ENCODE measurements at places on chromosomes 3 and 15.

GRCh38 chr3:196189566-196190347 is 21.4 kb downstream of the ZDHHC19 start:
- no peak for DNase-seq

DNA sequence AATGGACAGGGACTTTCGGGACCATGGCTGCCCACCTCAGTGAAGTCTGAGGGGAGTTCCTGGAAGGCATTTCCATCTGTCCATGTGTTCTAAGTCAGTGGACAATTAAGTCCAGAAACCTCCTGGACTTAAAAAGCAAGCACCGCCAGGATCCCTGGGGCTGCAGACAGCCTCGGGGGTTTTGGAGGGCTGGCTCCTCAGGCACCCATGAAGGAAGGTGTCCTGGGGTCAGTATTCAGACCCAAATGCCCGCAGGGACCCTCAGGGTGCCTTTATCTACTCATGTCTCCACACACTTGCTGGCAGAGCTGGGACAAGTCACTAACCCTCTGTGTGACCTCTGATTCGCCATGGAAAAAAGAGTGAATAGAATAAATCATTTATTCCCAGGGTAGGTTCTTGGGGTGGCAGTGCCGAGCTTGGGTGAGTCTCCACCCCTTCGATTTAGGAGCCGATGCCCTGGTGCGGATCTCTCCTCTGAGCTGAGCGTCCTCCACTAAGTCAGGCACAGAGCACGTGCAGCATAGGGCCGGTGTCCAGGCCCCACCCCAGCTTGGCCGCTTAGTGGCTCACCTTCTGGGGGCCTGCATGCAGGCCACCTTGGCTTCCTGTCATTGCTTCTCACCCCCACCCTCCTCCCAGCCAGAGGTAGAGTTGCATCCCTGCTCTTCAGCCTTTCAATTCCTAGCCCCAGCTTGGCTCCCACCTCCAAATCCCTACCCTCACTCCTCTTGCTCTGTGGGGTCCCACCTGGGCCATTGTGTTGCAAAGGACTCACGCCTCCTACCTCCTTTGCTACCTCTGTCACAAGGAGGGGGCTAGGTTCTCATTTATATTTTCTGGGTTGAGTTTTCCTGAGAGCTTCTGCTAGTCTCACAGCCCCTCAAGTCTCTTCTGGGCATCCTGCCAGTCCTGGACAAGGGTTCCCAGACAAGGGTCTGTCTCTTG is 19.9 kb downstream of the SLC6A6 start:
- DNase-seq, result no peak

- no peak for DNase-seq
Observed at GRCh38 chr15:90564051-90564450, 34.3 kb downstream of the CRTC3 start.

GRCh38 chr15:60389261-60390077 is 8.3 kb downstream of the ANXA2 start:
- no peak for DNase-seq

Measured in RWPE1 (cell line).